ENCODE measurements at places on chromosomes 1 and 21.
A peak's percentile ranks its signal among the peaks of the same experiment; 100 is the strongest.

GRCh38 chr21:26115899-26116298 lies 54.7 kb downstream of the APP start:
- DNase-seq = no peak

- no peak for DNase-seq
Measured at GRCh38 chr1:4485398-4485797, 169.0 kb upstream of the AJAP1 start.

GRCh38 chr1:203422116-203422515 lies 53.5 kb upstream of the PRELP start:
- no peak for DNase-seq

DNA sequence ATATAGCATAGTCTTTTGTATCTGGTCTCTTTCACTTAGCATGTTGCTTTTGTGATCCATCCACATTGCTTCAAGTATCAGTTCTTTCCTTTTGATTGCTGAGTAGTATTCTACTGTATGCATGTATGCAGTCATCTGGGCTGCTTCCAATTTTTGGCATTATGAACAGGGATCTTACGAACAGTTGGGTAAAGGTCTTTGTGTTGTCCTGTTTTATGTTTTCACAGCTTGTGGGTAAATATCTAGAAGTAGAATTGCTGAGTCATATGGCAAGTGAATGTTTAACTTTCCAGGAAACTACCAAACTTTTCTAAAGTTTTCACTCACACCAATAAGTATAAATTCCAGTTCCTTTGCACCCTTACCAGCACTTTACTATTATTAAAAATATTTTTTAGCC lies 60.9 kb downstream of the LHX4 start:
- peak; percentile 20 for DNase-seq

GRCh38 chr21:36385233-36386030 lies at the start of gene CHAF1B:
CHAF1B (plus strand) TSS chr21:36385392; CDS start chr21:36386137, 745 bp downstream.
- DNase-seq = peak; percentile 78

Data from hematopoietic multipotent progenitor cell treated with erythropoietin and hydrocortisone succinate and interleukin-3 and kit ligand, for 8 days (in vitro differentiated cells).